SW480 (cell line): ENCODE measurements at places on chromosomes 16 and 17.

DNA sequence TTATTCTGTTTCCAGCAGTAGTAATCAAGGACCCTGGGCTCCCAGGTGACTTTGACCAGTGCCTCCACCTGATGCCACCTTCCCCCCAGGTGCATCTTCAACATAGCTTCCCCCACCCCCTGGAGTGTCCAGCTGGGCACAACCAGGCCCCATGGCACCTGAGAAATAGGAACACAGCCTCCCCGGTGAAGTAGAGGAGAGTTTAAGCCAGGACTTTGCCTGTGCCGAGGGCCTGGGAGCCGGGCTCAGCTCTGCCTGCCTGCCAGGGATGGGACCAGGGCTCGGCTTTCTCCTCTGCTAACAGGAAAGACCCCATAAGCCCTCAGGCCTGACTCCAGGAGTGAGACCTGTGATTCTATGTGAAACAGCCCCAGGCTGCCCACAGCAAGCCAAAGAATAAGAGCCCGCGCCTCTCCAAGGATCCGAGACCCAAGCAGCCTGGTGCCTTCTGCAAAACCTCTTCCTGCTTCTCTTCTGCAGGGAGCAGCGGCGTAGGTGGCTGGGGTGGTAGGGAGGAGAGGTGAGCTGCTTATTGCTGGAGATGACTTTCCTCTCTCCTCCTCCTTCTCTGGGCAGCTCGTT is 16.4 kb upstream of the RBFOX3 start:
- no peak for DNase-seq

DNA sequence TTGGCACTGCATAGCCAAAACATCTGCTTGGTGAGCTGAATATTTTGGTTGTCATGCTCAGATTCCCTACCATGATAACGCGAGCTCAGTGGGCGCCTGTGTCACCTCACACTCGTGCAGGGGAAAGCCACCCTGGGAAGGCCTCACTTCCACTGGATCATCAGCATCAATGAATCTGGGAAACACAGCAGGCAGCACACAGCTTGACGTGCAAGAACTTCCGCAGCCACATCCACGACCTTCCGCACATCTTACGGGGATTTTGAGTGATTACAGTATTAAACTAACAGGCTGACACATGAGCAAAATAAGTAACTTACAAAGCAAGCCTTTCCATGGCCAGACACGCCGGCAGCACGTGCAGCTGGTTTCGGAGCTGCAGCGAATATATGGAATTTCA is 54.7 kb upstream of the FOXF1 start:
- DNase-seq = no peak

DNA sequence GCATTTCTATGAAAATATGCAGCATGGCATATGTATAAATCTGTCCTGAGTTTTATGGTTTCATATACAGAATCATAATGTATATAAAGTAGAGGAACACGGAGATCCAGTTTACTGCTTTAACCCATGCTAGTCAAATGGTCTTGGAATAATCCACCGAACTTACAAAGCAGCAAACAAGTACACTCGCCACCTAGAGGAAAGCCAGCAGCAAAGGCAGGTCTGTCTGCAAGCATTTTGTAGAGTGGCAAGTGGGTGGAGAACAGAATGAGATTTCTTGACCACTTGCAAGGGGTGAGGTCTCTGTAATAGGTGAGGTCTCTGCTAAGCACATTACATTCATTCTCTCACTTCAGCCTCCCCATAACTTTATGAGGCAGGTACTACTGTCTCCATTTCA is 308.3 kb downstream of the CA10 start:
- DNase-seq = peak; percentile 23

- DNase-seq = peak; percentile 39
These were observed 12.9 kb downstream of the KRT16 start for GRCh38 chr17:41599680-41600079.
